Hair follicle dermal papilla cell (primary cell): ENCODE measurements at places on chromosomes 3 and 15. TPM values are rescaled to one million over a fixed set of nuclear protein-coding genes. Genes with fewer than 3 reads are reported as not detected.

KCNAB1 gene
- total RNA-seq: 0.16 TPM in 1 of 2 replicates, not detected in the other

GOLGA8Q gene
- total RNA-seq: 0.49 and 1.1 TPM in 2 replicates

SLC30A4 gene
- total RNA-seq: 14.2 and 16.1 TPM in 2 replicates

TRAT1 gene
- not detected in 2 replicates for total RNA-seq

LYZL4 gene
- total RNA-seq: not detected in 2 replicates

TMIE gene
- 0.32 and 0.36 TPM in 2 replicates for total RNA-seq

DENND6A gene
- 16.3 and 22.4 TPM in 2 replicates for total RNA-seq

GUCA1C gene
- total RNA-seq: not detected in 2 replicates

ANKRD63 gene
- total RNA-seq: not detected in 2 replicates

PP2D1 gene
- total RNA-seq: not detected in 2 replicates

KLHDC8B gene
- total RNA-seq: 18.8 and 24.0 TPM in 2 replicates

SMAD6 gene
- total RNA-seq: 19.3 and 30.0 TPM in 2 replicates

DLL4 gene
- total RNA-seq: 0.16 TPM in 1 of 2 replicates, not detected in the other

TXNRD3 gene
- total RNA-seq: 13.7 and 16.4 TPM in 2 replicates

CCNDBP1 gene
- total RNA-seq: 70.6 and 81.2 TPM in 2 replicates

LSM3 gene
- total RNA-seq: 2.9 and 3.9 TPM in 2 replicates

HAPLN3 gene
- 2.9 and 5.0 TPM in 2 replicates for total RNA-seq

DCUN1D1 gene
- 32.5 and 35.0 TPM in 2 replicates for total RNA-seq

ACKR4 gene
- 86.3 and 170 TPM in 2 replicates for total RNA-seq

OCA2 gene
- total RNA-seq: 0.12 TPM in 1 of 2 replicates, not detected in the other

GPR149 gene
- total RNA-seq: not detected in 2 replicates

LRRC28 gene
- 23.8 and 25.8 TPM in 2 replicates for total RNA-seq

SERPINI2 gene
- not detected in 2 replicates for total RNA-seq

CLDN1 gene
- total RNA-seq: 0.32 and 0.85 TPM in 2 replicates

CKMT1A gene
- not detected in 2 replicates for total RNA-seq

SCN5A gene
- 0.24 and 0.32 TPM in 2 replicates for total RNA-seq

HTR3E gene
- not detected in 2 replicates for total RNA-seq

MED12L gene
- 0.85 and 1.3 TPM in 2 replicates for total RNA-seq

LRTM1 gene
- total RNA-seq: 0.49 TPM in 1 of 2 replicates, not detected in the other

RTP3 gene
- total RNA-seq: not detected in 2 replicates

ADAMTS7 gene
- 11.7 and 13.6 TPM in 2 replicates for total RNA-seq

SPINK8 gene
- total RNA-seq: not detected in 2 replicates

CCDC13 gene
- total RNA-seq: 0.16 and 0.49 TPM in 2 replicates

ZNF80 gene
- not detected in 2 replicates for total RNA-seq

PTX3 gene
- total RNA-seq: 496 and 515 TPM in 2 replicates

TMEM108 gene
- not detected in 2 replicates for total RNA-seq

IQCF2 gene
- not detected in 2 replicates for total RNA-seq

PTPN23 gene
- 20.9 and 37.0 TPM in 2 replicates for total RNA-seq

CD86 gene
- not detected in 2 replicates for total RNA-seq

SLC22A13 gene
- 0.24 and 0.97 TPM in 2 replicates for total RNA-seq

ATR gene
- 24.5 and 27.9 TPM in 2 replicates for total RNA-seq

CYP19A1 gene
- 2.6 and 3.1 TPM in 2 replicates for total RNA-seq

MST1 gene
- 4.4 and 6.1 TPM in 2 replicates for total RNA-seq

CCDC80 gene
- total RNA-seq: 770 and 854 TPM in 2 replicates

CTXND1 gene
- total RNA-seq: not detected in 2 replicates

PPM1L gene
- 6.0 and 6.7 TPM in 2 replicates for total RNA-seq

COMMD4 gene
- 47.5 and 56.5 TPM in 2 replicates for total RNA-seq

ANKRD28 gene
- total RNA-seq: 213 and 290 TPM in 2 replicates

NPAP1 gene
- not detected in 2 replicates for total RNA-seq

HIGD2B gene
- total RNA-seq: not detected in 2 replicates

ZBED2 gene
- total RNA-seq: 0.12 TPM in 1 of 2 replicates, not detected in the other

IL17RD gene
- total RNA-seq: 3.8 and 4.4 TPM in 2 replicates
